ENCODE measurements at places on chromosomes 12 and 14.

DNA sequence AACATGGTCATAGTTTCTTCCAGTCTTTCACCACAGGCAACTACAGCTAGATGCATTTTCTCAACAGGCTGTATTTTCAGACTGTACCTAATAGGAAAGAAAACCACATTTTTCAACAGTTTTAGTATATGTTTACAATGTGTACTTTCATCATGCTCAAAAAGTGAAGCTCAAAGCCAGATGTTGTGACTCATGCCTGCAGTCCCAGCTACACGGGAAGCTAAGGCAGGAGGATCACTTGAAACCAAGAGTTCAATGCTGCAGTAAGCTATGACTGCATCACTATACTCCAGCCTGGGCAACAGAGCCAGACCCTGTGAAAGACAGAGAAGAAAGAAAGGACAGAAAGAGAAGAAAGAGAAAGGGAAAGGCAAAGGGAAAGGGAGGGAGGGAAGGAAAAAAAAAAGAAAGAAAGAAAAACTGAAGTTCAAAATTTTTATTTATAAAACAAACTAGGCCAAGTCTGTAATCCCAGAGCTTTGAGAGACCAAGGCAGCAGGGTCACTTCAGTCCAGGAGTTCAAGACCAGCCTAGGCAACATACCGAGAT is 25.5 kb downstream of the GXYLT1 start:
- peak; percentile 68 for DNase-seq

DNA sequence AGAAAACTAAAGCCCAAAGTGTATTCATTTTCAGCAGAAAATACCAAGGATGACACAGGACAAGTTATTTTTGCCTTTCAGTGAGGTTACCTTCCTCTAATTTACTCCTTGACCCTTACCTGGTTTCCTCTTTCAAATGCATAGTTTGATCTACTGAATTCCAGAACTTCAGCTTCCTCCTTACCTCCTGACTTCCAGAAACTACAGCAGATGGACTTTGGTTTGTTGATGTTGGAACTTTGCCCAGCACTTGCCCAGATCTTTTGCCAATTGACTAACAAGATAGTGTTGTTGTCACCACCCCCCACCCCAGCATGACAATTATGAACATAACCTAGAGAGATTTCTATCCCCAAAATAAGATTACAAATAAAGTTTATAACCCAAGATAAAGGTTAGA is 63.2 kb downstream of the NAV3 start:
- no peak for DNase-seq

DNA sequence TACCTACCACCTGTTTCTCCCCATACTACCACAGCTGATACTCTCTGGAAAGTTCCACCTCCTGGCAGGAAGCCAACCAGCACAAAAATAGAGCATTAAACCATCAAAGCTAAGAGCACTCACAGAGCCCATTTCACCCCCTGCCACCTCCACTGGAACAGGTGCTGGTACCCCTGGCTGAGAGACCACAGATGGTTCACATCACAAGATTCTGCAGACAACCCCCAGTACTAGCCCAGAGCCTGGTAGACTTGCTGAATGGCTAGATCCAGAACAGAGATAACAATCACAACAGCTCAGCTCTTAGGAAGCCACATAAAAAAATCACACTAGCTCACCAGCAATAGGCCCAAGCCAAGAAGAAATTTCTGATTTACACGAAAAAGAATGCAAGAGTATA is 855.2 kb downstream of the FSCB start:
- DNase-seq, result no peak

DNA sequence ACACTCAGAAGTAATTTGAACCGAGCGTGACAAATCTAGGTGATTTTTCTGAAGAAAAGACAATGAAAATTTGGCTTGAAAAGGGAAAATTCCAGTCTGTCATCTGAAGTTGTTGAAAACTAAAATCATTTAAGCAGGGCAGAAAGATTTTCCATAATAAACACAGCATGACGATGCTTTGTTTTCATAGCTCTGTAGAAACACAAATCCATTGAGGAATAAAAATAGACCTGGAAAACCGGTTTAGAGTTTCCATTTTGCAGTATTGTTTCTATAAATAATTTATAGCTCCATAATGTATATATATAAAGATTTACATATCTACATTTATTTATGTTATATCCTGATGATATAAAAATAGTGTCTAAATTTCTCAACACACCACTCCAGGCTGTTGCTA is 1918.5 kb upstream of the FLRT2 start:
- peak; percentile 9 for DNase-seq

DNA sequence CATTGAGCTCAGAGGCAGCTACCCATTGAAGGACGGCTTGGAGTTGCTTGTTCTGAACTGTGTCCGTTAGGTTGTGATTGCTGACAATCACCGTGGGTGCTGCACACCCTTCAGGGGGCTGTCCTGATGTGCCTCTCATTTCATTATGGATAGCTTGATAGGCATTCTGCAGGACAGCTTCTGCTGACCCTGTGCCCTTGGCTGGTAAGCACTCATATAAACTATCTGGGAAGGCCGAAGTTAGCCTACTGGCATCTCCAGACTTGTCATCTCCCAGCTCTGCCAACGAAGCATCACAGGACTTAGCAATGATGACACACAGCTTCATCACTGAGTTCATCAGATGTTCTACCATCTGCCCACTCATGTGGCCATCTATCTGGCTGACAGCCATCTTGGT is 22.3 kb downstream of the AKAP3 start:
- no peak for DNase-seq

DNA sequence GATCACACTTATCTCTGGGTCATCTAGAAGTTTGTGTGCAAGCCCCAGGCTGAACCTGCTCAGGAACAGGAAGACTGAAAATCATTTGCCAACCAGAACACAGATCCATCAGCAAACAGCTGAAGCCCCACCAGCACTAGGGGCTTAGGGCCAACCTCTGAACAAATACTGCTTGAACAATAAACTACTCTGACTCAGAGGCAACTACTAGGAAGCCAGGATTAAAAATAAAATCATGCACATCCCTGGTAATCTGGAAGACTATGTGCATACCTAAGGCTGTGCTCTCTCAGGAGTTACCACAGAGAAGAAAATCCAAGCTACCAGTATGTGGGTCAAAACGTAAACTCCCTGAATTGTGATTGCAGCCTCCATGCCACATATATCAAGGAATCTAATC is 15.9 kb downstream of the GALNT8 start:
- no peak for DNase-seq

- DNase-seq, result no peak
Measured at GRCh38 chr14:29554335-29554734, 373.3 kb downstream of the PRKD1 start.

GRCh38 chr12:54068418-54069070 is 14.9 kb downstream of the HOXC4 start:
- no peak for DNase-seq

DNA sequence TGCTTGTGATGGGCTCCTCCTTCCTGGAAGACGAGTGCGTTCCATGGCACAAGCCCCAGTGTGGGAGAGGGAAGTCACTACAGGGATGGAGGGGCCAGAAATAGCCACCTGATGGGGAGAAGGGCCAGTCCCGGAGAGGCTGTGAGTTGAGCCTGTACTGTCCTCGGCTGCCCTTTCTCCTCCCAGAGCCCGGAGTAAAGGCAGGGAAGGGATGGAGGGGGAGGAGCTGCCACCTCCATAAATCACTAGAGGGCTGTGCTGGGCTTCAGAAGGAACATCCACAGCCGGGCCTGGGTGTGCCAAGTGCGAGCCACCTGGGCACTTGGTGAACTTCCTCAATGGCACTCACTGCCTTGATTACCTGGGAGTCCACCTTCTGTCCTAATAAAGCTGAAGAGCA is 110.1 kb downstream of the RBM19 start:
- DNase-seq, result no peak

- no peak for DNase-seq
Measured at GRCh38 chr14:38512236-38512635, 256.3 kb upstream of the CLEC14A start.

GRCh38 chr12:91044586-91044985 is 13.2 kb downstream of the KERA start:
- no peak for DNase-seq

DNA sequence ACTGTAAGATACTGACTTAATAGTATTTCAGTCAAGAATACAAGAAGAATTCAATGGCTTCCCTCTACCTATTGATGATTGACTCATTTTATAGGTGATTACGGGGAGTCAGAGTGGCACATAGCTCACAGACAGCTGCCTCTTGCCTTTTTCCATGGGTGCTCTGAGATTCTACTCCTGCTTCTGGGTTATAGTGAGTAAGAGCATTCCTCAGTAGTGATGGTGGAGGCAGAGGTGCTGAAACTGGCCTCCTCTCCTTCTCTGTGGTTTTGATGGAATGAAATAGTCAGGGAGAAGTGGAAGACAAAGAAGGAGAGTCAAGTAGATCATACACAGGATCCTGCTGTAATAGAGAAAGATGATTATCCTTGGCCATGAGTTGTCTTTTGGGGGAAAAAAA is 438.2 kb upstream of the FAR2 start:
- peak; percentile 66 for DNase-seq

DNA sequence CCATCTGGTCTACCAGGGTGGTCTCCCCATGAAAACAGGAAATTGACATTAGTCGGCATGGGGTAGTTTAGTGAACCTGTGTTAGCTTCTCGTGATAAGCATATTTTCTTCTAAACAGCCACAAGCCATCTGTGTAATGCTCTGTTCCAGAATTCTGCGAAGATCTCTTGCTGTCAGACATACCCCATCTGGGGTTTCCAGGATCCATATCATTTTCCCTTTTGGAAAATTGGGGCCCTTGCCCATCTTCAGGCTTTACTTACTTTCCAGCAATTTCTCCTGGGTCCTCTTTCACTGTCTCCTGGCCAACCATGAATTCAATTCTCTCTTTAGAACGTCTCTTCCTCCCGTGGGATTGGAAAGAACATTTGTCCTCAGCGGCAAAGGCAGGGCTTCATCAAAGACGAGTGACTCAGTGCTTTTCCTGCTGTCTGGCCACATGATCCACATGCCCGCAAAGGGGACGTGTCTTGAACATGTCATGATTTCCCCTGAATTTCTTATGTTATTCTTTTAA is 21.4 kb upstream of the NCOR2 start:
- no peak for DNase-seq

- no peak for DNase-seq
Measured at GRCh38 chr14:94269156-94269555, 23.9 kb downstream of the SERPINA10 start.

GRCh38 chr12:76018111-76018510 is 13.5 kb downstream of the PHLDA1 start:
- DNase-seq, result no peak

- no peak for DNase-seq
Measured at GRCh38 chr14:94562022-94562421, 780 bp downstream of the SERPINA4 start.

- DNase-seq, result no peak
Measured at GRCh38 chr12:118682656-118683055, 298.7 kb upstream of the SRRM4 start.

DNA sequence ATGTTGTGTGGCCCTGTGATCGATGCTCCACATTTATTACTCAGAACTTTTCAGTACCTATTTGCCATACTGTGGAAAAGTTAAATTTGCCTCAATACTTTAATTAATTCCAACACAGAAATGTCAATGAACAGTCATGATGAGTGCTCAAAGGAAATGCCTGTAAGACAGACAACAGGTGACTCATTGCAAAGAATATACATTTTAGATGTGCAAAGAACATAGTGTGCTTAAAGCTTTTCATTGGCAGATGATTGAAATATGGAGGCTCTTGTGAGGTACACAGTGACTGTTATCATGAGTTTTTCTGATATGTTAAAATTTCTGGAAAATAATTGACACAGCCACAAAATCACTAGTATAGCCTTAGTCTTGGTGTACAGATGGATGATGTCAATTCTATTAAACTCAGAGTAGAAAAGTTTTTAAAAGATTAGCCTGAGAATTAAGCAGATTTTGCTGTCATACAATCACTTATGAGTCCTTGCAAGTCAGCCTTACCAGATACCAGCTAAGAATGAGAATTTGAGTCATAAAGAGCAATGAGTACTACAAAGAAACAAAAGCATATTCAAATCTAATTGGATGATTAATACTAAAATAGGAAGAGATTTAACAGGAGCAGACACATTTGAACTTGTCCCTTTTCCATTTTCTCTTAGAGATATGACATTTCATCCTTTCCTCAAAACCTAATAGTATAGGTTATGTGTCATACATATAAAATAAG is 544.1 kb downstream of the KCNH5 start:
- no peak for DNase-seq

GRCh38 chr14:58584383-58584782 is 53.4 kb upstream of the DACT1 start:
- no peak for DNase-seq

- DNase-seq, result no peak
Measured at GRCh38 chr12:132336451-132337413, 7.3 kb upstream of the GALNT9 start.

DNA sequence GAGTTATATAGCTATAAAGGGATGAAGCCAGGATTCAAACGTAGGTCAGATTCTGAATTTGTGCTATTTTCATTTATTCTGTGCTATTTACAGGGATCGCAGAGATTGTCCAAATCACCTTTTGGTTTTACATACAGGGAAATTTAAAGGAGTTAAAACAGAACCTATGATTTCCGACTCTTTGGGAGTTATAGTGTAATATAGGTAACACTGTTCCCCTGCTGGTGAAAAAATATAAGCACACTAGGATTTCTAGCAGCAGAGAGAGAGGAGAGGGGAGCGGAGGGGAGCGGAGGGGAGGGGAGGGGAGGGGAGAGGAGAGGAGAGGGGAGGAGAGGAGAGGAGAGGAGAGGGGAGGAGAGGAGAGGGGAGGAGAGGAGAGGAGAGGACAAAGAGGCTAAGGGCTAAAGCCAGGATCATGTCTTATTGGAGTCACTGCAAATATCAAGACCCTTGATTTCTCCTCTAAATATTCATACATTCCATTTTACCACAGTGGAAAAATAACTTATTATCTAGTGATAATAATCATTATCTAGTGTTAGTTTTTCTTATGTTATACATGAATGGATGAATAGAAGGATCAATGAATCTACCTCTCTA is 46.2 kb upstream of the KCNH5 start:
- DNase-seq, result no peak

DNA sequence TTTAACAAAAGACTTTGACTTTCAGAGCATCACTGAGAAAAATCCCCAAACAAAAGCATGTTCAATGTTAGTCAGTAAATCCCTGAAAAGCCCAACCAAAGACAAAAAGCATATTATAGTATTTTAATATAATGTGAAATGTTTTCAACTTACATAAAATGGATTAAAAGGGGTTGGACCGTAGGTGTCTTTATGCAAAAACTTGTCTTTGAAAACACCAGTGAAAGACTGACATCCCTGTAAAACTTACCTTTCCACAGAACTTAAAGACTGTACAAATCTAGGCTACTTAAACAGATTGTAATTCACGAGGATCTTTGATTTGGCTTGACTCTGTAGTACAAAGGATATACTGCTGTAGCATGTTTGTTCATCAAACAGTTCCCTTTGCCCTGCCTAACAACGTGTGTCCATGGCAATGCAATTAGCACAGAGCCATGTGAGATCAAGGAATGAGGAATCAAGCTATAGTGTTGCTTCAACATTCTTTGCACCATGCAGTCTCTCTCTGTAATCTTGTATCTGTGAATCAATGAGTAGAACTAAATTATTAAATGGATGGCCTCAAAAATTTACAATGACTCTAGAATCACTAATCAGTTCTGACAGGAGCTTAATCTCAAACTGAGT is 138.5 kb upstream of the SYT1 start:
- no peak for DNase-seq

- DNase-seq, result no peak
Measured at GRCh38 chr14:67577181-67577808, 22.8 kb downstream of the PIGH start.

GRCh38 chr14:85464135-85464895 is 65.6 kb upstream of the FLRT2 start:
- DNase-seq, result no peak
